ENCODE measurements at places on chromosomes 3 and 15.
A peak's percentile ranks its signal among the peaks of the same experiment; 100 is the strongest.

GRCh38 chr3:174857301-174857700, 1.8 kb upstream of the NAALADL2 start:
- no peak for DNase-seq

- DNase-seq = no peak
These were observed 341.6 kb downstream of the ERC2 start for GRCh38 chr3:56126632-56127031.

DNA sequence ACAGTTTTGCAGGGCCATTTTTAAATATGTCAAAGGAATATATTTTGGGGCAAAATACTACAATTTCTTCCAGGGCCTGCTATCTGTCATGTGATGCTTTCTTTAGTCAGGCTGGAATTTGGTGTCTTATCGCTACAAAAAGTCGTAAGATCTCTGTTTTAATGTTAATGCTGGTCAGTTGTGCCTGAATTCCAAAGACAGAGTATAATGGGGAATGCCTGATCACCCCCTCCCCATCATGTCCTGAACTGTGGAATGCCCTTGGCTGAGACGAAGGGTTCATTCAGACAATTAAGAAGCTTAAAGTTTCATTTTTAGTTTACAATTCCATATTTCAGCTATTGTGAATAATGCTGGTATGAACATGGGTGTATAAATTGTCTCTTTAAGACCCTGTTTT, 203.0 kb downstream of the TBC1D5 start:
- DNase-seq = no peak

DNA sequence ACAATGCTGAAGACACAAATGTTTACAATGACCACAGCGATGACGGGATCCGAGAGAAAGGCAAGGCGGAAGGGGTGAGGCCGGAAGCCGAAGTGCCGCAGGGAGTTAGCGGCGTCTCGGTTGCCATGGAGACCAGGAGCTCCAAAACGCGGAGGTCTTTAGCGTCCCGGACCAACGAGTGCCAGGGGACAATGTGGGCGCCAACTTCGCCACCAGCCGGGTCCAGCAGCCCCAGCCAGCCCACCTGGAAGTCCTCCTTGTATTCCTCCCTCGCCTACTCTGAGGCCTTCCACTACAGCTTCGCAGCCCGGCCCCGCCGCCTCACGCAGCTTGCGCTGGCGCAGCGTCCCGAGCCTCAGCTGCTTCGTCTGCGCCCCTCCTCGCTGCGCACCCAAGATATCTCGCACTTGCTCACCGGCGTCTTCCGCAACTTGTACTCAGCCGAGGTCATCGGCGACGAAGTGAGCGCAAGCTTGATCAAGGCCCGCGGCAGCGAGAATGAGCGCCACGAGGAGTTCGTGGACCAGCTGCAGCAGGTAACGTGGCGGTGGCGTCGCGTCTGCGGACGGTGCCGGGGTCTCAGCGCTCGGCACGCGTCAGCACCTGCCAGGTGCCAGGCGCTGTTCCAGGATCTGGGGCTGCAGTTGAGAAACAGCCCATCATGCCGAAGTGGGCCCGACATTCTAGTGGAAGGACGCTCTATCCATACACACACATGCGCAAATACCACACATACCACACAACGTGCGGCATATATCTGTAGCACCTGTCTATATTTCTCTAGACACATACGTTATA, at the start of gene DLEC1:
Gene DLEC1, plus strand, starts transcription at position 108 of the 798 bp plus-strand sequence. Its CDS starts 18 bp downstream, at position 126.
- peak; percentile 86 for DNase-seq
